ENCODE measurements at places on chromosomes 1 and 21.

DNA sequence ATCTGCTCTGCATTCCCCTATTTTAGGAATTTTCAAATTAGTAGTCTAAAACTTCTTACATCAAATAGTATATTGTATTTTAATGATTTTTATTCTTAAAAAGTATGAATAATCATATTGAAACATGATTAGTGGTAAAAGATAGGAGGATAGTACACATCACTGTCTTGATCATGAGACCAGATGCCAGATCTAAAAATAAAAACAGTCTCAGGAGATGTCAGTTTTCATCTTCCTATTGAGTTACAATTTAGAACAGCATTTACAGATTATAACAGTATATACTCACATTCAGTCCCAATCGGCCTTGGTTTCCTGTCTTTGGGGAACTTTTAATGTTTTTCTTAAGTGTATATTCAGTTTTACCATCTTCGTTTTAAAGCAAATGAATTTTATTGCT is 95.9 kb downstream of the USP25 start:
- DNase-seq, result no peak

- no peak for DNase-seq
Observed at GRCh38 chr1:2983706-2984398, 37.4 kb upstream of the ACTRT2 start.

GRCh38 chr1:184049836-184050468 is 1.6 kb upstream of the TSEN15 start:
- DNase-seq, result no peak

DNA sequence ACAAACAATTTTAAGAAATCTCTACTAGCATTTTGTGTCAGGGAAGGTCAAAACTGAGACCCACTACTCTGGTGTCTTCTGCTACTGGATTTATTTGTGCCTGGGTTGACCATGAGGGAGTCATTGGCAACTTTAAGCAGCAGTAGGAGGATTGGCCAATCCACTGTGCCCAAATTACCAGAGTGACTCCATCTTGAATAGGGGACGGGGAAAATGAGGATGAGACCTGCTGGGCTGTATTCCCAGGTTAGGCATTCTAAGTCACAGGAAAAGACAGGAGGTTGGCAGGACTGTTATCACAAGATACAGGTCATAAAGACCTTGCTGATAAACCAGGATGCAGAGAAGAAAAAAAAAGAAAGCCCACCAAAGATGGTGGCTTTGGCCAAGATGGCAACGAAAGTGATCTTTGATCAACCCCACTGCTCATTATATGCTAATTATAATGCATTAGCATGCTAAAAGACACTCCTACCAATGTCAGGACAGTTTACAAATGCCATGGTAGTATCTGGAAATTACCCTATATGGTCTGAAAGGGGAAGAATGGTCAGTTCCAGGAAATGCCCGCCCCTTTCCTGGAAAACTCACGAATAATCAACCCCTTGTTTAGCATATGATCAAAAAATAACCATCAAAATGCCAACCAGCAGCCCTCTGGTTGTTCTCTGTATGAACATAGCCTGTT is 200.9 kb downstream of the LTN1 start:
- peak; percentile 10 for DNase-seq

DNA sequence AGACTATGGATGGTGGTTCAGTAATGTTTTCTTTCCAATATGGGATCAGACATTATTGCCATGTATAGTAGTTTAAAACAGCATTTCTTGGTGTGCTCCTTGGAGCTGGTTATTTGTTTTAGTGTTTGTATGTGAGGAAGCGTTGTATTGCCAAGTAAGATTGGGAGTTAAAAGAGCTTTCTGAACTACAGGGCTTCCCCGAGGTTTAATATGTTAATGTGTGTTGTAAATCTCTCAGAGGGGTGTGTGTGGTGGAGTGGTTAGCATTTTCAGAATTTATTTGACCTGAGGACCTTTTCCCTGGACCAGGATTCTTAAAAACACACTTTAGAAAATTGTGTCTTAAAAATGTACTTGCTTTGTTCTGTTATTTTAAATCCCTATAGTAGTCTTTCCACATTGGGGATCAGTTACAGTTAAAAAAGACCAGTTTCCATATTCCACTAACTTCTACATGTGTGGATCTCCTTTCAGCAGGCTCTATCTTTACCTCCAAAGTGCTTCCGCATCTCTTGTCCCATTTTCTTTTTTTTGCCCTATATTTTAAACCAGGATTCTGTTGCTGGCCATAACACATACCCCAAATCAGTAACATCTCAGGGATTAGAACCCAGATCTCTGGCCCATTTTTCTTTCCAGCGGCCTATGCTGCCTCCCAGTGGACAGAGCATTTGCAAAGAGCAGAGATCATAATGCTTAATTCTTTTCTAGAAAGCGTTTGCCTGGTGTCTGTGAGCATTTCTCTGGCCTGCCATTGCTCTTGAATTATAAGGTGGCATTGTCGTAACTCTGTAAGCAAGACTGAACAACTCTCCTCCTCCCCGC is 58.6 kb downstream of the PBX1 start:
- no peak for DNase-seq

- DNase-seq, result no peak
Observed at GRCh38 chr1:203995228-203995627, 77.7 kb upstream of the SOX13 start.

- no peak for DNase-seq
Observed at GRCh38 chr1:208047476-208047934, 136.6 kb upstream of the CD34 start.

DNA sequence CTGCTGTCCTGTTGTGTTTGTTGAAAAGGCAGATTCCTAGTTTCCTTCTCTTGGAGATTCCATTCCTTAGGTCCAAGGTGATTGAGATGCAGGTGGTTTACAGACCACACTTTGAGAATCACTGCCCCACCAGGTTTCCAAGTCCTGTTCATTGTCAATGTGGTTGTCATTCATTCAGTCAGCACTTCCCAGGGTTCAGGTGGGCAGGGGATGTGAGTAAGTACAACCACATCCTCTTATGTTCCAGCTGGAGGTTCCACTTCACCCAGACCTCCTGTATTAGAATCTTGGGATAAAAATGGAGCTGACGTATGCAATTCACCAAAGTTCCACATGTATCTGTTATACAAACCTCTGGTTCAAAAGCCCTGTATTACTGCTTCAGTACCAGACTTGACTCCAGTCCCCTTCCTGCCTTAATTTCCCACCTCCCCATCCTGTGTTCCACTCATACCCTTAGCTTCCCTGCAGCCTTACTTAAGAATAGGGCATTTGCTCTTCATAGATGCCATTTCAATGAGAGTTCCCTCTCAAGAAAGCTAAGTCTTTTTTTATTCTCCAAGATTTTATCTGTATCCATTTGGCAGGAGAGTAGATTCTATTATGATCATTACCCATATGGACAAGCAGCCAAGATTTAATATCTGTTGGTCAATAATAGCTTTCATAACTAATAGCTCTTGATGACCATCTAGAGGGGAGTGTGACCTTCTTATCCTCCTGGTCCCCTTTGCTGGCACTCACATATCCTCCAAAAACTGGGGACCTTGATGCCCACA is 46.0 kb upstream of the CAMK1G start:
- no peak for DNase-seq

GRCh38 chr1:228219245-228219961 is 11.6 kb downstream of the OBSCN start:
- no peak for DNase-seq

GRCh38 chr1:8402109-8402710 is 84.3 kb downstream of the SLC45A1 start:
- DNase-seq, result no peak

- DNase-seq, result peak; percentile 48
Observed at GRCh38 chr1:229344139-229344538, 1.3 kb upstream of the CCSAP start.

DNA sequence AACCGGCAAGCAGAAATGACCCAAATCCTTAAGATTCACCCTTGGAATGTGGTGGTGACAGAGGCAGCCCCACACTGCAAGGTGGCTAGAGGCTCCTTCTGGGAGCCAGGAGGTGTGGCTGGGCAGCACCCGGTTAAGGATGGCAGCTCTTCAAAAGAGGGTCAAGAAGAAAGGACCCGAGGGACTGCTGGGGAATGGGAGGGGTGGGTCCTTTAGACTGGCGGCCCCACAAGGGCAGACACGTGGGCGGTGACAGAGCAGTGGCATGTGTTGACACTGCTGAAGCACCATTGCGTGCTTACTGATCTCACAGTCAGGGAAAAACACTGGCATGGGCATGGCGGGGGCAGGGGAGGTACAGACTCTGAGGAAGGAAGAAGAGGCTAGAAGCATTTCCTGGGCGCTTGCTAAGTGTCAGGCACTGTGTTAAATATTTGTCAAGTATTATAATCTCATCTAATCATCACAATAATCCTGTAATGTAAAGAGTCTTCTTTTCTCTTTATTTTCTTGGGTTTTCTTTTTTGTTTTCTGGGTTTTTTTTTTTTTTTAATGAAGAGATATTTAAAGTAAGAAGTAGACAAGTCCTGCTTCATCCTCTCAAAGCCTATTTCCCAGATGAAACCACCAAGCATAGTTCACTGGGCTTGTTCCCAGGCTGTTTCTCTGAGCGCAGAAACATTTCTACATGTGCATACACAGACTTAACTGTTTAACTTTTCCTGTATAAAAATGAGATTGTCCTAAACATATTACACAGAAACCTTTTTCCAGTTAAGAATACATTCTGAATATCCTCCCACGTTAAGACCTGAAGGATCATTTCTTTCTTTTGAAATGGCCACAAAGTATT is 165.8 kb upstream of the EDN2 start:
- peak; percentile 62 for DNase-seq

DNA sequence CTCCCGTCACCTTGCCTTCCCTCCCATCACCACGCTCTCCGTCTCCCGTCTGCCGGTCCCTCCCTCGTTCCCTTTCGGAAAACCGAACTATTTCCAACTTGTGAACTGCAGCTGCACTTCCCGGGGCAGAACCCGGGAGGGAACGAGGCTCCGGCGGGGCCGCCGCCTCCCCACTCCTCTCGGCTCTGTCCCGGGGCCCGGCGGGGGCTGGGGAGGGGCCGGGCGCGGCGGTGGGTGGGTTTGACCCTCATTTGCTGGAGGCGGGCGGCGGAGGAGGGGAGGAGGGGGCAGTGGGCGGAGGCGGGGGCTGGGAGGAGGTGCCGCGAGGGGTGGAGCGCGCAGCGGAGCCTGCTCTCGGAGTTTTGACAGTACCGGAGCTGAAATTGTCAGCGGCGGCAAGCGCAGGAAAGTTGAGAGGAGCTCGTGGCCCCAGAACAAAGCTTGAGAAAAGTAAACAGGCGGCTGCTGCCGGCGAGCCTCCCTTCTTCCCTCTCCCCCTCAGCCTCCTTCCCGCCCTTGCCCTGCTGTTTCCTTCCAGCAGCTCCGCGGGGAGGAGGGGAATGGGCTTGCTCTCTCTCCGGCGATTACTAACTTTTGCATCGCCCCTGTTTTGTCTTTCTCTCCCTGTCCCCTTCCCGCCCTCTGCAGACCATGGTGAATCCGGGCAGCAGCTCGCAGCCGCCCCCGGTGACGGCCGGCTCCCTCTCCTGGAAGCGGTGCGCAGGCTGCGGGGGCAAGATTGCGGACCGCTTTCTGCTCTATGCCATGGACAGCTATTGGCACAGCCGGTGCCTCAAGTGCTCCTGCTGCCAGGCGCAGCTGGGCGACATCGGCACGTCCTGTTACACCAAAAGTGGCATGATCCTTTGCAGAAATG is 2.9 kb downstream of the LMO4 start:
- peak; percentile 66 for DNase-seq

DNA sequence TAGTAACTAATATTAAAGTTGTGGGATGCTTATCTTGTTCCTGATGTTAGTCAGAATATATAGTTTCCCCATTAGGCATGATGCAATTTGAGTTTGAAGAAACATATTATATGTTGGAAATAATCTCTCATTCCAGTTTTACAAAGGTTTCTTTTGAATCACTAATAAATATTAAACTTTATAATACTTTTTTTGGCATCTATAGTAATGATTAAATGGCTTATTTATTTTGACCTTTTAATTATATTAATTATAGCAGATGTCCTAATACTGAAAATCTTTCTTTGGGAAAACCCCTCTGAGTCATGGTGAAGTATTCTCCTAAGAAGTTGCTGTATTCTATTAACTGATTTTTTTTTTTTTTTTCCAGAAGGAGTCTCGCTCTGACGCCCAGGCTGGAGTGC is 28.5 kb upstream of the PTGS2 start:
- DNase-seq, result no peak

GRCh38 chr1:18884419-18884717 is 18.0 kb downstream of the ALDH4A1 start:
- no peak for DNase-seq

- no peak for DNase-seq
Observed at GRCh38 chr1:71774705-71775104, 507.6 kb downstream of the NEGR1 start.

GRCh38 chr1:119778886-119779560 is 10.3 kb upstream of the HMGCS2 start:
- no peak for DNase-seq

- DNase-seq, result no peak
Observed at GRCh38 chr1:208209896-208210589, 34.1 kb downstream of the PLXNA2 start.

- DNase-seq, result no peak
Observed at GRCh38 chr1:89635825-89636815, 3.2 kb downstream of the LRRC8C start.

DNA sequence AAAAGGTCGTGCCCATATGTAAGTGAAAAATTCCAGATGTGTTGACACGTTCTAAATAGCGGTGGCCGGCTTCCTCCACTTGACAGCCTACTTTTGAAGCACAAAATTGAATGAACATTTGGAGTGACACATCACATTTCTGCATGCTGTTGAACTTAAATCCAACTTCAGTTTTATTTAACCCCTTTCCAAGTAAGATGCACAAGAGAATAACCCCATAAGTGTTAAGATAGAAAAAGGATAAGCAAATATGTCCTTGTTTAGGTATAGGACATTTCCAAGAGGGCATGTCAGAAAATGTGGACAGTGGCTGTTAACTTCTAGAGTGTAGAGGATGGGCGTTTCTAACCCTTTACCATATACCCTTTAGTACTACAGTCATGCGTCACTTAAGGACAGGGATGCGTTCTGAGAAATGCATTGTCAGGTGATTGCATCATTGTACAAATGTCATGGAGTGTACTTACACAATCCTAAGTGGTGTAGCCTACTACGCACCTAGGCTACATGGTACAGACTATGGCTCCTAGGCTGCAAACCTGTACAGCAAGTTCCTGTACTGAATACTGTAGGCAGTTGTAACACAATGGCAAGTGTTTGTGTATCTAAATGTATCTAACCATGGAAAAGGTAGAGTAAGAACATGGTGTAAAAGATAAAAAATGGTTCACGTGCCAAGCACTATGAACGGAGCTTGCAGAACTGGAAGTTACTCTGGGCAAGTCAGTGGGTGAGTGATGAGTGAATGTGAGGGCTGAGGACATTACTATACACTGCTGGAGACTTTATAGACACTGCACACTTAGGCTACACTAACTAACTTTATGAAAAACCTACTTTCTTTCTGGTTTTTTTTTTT is 9.3 kb upstream of the FAM89A start:
- no peak for DNase-seq

DNA sequence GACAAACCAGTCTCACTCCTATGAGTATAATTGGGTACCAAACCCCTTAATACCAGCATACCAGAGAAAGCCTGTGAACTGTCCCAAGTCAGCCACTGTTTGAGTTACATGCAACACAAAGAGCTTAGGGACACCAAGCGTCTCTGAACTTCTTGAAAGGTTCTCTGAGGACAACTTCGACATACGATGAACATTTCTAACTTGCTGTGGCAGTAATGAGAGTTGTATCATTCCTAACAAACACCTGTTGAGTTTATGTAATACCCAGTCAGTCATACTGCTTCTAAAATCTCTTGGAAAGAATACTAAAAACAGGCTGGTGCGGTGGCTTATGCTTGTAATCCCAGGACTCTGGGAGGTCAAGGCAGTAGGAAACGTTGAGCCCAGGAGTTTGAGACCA is 18.4 kb downstream of the CCT8 start:
- no peak for DNase-seq

All from stimulated activated CD4-positive, alpha-beta T cell treated with anti-CD3 and anti-CD28 coated beads, Interleukin-15, amount 100 ng/mL, for 24 hours (primary cell).